ENCODE measurements at places on chromosomes 7 and 10.

- no peak for DNase-seq
Observed at GRCh38 chr10:113423981-113424721, 128.7 kb upstream of the HABP2 start.

DNA sequence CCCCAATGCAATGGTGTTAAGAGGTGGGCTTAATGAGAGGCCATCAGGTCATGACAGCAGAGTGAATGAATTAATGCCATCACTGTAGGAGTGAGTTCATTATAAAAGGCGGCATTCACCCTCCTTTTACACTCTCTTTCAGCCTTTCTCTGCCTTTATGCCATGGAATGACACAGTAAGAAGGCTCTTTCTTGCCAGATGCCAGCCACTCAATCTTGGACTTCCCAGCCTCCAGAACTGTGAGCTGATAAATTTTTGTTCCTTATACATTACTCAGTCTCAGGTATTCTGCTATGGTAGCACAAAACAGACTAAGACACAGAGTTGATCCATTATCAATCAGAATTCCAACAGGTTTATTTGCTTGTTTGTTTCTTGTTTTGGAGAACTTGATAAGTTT is 3.2 kb downstream of the TCAF1 start:
- no peak for DNase-seq

DNA sequence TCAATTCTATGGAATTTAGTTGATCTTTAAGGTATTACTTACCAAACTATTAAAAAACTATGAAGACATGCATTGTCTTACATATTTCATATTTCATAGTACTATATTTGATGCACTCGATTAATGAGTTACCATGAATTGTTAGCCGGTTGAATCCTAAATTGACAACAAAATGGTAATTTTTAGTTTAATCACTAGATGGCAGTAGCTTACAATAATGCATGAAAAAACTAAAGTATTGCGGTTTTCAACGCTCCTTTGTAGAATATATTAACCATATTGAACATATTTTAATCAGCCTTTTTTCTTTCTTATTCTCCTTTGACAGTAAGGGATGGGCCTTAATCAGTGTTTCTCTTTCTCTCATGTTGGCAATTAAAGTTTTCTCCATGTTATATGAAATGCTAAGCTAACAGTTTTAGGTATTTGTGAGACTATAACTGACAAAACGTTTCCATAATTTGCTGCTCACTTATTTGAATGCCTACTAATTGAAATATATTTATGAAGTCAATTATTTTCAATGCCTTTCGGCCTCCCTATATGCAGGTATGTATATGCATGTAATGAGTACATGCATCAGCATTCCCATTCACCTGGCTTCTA is 48.5 kb upstream of the ARL4A start:
- no peak for DNase-seq

GRCh38 chr10:104300736-104301292 is 31.8 kb downstream of the GSTO2 start:
- DNase-seq: no peak

GRCh38 chr10:67925449-67926005 is 41.1 kb downstream of the SIRT1 start:
- no peak for DNase-seq

DNA sequence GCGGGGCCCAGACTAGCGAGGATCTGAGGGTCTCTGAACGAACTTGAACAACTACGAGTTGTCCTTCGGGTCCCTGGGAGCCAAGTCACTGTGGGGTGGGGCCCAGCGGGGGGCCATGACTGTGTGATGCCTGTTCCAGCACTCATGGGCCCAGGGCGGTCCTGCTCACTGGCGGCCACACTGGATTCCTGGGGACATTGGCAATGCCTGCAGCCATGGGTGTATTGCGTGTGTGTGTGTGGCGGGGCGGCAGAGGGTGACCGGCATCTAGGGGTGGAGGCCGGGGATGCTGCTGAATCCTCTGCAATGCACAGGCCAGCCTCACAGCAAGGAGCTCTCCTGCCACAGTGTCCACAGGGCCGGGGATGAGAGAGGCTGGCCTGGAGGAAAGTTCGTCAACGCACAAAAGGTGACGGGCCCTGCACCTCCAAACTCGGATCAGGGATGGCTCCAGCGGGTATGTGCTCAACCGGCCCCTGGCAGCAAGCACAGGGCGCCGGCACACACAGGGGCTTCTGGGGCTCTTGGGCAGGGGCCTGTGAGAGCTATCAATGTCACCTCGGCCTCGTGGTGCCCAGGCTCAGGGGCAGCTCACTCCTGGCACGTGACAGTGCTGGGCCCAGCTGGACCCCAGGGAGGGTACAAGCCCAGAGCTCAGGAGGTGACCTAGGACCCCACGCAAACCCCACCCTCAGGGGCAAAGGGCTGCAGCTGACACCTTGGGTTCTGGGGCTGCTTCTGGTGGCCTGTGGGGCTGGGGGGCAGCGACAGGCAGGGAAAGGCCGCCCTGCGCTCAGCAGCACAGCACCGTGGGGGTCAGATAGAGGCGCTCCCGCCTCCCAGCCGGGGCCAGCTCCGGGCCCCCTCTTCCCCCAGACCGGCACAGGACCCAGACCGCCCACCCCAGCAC is 27.9 kb downstream of the PAPOLB start:
- no peak for DNase-seq

DNA sequence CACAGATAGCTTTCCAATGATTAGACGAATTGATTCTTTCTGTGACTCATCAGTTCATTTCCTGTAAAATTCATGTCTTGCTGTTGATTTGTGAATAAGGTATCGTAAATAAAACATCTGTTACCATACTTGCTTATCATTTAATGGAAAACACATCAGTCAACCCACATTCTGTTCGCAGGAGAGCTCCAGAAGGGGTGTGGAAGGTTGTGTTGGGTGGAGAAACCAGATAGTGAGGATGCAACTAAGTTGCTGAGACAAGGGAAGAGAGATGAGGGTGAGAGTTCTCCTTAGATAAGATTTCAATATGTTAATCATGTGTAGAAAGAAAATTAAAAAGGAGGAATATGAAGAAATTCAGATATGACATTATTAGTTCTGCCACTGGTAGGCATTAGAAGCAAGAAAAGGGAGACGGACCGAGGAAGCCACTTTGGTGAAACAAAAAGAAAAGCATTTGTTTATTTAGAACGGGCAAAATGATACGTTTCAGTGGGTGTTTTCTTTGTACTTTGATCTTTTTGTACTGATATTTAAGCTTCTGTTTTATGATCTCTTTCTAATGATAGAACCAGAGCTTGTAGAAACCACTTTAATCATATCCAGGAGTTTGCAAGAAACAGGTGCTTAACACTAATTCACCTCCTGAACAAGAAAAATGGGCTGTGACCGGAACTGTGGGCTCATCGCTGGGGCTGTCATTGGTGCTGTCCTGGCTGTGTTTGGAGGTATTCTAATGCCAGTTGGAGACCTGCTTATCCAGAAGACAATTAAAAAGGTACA is 7.8 kb downstream of the CD36 start:
- DNase-seq: no peak

- no peak for DNase-seq
Observed at GRCh38 chr7:16014031-16014430, 327.5 kb upstream of the MEOX2 start.

DNA sequence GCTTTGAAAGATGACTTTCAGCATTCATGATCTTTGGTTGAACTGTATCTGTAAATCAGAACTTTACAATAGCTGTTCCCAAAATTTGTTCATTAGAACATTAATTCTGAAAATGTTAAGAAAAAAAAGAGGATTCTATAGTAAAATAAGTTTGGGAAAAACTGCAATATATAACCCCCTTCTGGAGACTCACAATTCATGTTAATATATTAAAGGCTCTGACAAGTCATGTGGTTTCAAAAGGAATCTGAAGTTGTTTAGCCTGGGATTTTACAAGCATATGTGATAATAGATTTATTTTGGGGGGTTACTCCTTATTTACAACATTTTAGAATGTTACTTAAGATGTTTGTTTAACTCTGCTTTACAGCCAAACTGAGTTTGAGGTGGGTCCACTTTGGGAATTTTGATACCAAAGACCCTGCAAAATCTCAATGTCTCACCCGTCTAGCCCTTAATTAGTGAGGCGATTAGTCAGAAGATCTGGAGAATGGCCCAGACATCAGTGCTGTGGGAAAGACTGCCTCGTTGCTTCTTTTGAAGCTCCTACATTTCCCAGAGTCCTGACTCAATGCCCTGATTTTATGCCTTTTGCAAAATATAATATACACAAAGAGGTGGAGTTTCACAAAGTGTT is 40.0 kb downstream of the CDK1 start:
- no peak for DNase-seq

- no peak for DNase-seq
Observed at GRCh38 chr10:51369903-51370302, 295.6 kb downstream of the PRKG1 start.

DNA sequence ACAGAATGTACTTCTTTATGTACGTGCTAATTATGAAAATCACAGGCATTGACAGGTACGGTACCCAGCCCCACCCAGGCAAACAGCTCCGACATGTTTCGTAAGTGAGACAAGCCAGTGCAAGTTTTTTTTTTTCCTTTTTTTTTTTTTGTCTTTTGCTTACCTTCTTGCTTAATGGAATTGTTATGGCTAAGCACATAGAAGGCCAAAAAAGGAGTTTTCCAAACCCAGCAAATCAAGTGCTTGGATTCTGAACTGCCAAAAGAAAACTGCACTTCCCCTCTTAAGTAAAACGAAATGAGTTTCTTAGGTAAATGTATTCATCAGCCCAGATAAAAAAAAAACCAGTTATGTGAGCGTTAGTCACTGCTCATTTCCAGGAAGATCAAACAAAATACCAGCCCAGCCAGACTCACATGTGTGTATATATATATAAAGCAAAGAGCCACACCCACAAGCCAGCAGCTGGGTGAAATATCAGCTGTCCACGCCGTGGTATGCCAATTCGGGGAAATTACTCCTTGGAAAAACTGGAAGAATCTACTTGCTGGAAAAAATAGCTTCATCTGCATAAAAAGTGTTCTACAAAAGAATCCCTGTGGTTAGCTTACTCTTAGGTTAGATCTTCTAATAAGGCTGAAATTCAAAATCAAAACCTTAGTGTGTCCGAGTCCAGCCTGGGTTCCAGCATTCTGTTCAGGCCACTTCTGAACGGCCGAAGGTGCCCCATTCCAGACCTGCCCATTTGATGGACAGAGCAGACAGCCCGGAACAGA is 8.0 kb downstream of the KLF6 start:
- no peak for DNase-seq

DNA sequence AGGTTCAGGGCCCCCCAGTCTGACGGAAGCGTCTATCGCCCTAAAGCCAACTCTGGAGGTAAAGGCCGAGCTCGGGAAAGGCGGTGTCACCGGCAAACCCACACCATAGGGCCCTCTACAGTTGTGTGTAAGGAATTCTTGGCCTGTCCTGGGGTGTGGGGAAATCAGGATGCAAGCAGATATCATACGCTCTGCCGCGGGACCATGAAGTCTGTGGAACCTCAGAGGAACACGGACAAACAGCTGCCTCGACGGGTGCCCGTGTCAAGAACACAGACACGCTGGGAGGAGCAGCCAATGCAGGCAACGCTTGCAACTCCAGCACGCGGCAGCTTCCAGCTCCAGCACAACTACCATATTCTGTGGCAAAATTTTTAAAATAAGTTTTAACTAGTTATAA is 157.9 kb downstream of the DIP2C start:
- DNase-seq: no peak

GRCh38 chr7:92590711-92591310 is 621 bp upstream of the FAM133B start:
- no peak for DNase-seq

- no peak for DNase-seq
Observed at GRCh38 chr10:811379-812175, 119.9 kb downstream of the LARP4B start.

- no peak for DNase-seq
Observed at GRCh38 chr10:43120116-43120928, 17.9 kb upstream of the CSGALNACT2 start.

GRCh38 chr7:90726120-90726519 is 130.0 kb downstream of the CDK14 start:
- DNase-seq: no peak

GRCh38 chr7:111290982-111291381 is 200.1 kb downstream of the LRRN3 start:
- DNase-seq: no peak

GRCh38 chr7:1457059-1457948 is 2.0 kb downstream of the MICALL2 start:
- DNase-seq: no peak

DNA sequence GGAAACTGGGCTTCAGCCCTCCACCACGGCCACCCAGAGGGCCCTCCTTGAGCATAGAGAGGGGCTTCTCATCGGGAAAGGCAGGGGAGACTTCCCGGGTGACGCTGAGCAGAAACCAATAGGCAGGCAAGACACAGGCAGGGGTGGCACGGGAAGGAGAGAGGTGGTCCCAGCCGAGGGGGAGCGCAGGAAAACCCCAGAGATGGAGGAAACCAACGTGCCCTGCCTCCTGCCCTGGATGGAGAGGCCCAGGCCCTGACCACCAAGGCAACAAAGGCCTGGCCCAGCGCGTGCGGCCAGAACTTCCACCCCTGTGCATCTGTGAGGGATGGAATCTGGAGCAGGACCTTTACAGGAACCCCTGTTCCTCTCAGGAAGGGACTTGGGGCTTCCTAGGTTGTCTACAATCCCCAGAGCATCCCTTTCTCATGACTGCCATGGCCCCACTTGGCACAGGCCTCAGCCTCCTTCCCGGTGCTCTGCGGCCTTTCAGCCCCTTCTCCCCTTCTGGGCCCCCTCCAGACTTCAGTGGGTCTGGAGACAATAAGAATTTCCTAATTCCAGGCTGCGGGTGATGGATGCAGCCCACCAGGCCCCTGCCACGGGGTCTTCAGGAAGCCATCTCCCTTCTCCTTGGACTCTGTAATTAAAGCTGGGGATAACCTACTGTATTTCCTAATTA is 137.0 kb upstream of the RET start:
- no peak for DNase-seq

DNA sequence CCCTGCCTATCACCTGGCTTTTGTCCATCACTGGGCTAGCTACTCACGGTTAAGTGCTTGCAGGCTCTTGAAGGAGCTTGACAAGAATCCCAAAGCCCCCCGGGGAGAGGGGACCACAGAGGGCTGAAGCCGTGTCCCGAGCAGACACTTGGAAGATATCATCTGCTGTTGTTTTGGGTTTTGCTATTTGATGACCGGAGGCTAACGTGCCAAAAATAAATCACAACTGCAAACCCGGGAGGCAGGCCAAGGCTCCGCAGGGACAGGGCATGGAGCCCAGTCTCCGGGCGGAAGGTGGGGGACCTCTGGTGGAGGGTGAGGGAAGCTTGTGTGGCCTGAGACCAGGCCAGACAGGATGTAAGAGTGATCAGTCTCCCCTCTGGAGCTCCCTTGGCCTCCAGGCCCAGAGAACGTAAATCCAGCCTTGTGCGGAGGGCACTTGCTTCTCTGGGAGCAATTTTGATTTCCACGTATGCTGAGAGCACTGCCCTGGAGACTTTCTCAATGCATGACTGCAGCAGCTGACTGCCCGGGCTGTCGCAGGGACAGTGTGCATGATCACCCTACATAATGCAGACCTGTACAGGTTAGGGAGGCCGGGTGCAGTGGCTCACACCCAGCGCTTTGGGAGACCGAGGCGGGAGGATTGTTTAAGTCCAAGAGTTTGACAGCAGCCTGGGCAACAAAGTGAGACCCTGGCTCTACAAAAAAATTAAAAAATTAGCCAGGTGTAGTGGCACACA is at the start of gene PHKG1:
PHKG1 (minus strand) TSS at position 164 of the 743 bp plus-strand sequence. CDS start 4,011 bp downstream, outside the sequence.
- DNase-seq: no peak

GRCh38 chr10:70295321-70295720 is 11.5 kb upstream of the NPFFR1 start:
- no peak for DNase-seq

- DNase-seq: no peak
Observed at GRCh38 chr7:117273814-117274225, 49.0 kb downstream of the WNT2 start.

Measured in GDM1 (cell line).